ENCODE measurements at places on chromosomes 11 and 22.

DNA sequence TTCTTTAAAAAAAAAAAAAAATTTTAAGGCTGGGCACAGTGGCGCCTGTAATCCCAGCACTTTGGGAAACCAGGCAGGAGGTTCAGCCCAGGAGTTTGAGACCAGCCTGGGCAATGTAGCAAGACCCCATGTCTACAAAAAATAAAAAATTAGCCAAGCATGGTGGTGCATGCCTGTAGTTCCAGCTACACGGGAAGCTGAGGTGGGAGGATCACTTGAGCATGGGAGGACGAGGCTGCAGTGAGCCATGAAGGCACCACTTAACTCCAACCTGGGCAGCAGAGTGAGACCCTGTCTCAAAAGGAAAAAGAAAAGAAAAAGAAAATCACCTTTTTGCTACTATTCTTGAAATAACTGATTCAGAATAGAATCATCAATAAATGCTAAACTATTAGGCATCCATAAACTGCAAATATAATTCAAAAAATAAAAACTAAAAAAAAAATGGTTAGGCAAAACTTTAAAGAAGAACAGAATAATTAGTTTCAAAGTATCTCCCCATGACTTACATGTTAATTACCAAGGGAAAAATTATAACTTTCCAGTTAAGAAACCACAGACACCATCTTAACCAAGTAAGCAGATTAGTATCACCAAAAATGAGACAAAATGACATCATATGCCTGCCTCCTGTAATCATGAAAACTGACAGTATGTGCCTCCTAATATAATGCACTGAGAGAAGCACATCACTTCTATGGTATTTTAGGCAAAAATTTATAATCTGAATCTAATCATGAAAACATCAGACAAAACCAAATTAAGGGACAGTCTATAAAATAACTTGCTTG is 63.6 kb downstream of the DENND5A start:
- no peak for DNase-seq

GRCh38 chr11:4704054-4704789 is at the start of gene MMP26:
Gene MMP26 (plus strand): TSS chr11:4704784.
- DNase-seq = no peak

DNA sequence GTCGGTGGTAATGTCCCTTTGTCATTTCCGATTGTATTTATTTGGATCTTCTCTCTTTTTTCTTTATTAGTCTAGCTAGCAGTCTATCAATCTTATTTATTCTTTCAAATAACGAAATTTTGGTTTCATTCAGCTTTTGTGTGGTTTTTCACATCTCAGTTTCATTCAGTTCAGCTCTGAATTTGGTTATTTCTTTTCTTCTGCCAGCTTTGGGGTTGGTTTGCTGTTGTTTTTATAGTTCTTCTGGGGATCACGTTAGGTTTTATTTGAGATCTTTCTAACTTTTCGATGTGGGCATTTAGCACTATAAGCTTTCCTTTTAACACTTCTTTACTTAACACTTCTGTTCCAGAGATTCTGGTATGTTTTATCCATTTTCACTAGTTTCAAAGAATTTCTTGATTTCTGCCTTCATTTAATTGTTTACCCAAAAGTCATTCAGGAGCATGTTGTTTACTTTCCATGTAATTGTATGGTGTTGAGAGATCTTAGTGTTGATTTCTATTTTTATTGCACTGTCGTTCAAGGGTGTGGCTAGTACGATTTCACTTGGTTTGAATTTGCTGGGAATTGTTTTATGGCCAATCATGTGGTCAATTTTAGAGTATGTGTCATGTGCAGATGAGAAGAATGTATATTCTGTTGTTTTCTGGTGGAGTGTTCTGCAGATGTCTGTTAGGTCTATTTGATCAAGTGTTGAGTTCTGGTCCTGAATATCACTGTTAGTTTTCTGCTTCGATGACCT is 7.7 kb upstream of the SCGB1D1 start:
- DNase-seq = no peak

DNA sequence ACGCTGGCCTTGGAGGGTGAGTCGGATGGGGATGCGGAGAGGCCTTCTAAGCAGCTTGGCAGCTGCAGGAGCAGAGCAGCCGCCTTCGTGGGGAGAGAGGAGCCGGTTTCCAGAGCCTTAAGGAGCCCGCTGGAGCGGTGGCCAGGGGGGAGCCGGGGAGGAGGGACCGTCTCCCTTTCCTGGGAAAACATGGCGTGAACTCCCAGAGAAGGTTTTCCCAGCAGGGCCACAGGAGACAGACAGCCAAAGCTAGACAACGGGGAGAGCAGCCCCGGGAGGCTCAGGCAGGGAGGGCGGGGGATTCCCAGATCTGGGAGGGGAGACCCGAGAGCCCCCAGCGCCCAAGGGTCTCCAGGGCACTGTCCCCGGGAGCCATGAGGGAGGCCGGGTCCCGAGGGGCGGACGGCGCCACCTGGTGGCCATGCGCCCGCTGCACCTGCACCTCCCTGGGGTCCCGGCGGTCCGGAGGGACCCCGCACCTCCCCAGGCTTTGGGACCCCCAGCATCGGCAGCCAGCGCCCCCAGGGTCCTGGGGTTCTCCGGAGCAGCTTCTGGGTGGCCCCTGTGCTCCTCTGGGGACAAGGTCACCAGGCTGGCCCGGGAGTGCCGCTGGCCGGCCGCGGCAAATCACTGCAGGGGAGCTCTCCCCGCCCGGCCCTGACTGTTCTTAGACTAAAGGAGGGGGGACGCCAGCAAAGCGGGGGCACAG is 2.4 kb upstream of the SYT8 start:
- DNase-seq = no peak

- peak; percentile 89 for DNase-seq
Measured at GRCh38 chr22:39236321-39237317, 8.2 kb downstream of the PDGFB start.

GRCh38 chr22:30861131-30861530 is 107.4 kb downstream of the MORC2 start:
- DNase-seq = no peak

DNA sequence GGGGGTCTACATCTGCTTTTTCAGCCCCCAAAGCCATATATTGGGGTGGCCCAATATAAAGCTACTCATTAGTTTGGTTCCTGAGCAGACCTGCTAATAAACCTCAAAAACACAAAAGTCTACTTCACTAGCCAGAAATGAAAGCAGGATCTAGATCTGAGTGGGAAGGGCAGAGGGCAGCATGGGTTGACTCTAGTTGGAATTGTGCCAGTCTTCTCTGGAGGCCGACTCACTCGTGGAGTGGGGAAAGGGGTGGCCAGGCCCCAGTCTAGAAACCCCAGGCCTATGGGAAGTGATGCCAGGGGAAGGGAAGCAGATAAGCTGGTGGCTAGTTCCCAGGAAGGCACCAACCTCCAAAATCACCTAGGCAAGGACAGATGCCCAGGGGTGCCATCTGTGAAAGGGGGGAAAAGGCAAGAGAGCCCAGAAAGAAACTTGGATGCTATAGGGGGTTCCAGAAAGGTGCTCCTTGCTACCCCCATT is 5.3 kb downstream of the PATZ1 start:
- DNase-seq = no peak

GRCh38 chr11:40168414-40168813 is 1291.0 kb downstream of the LRRC4C start:
- DNase-seq = no peak
